KG1 (cell line): ENCODE measurements at places on chromosomes 4 and X.

DNA sequence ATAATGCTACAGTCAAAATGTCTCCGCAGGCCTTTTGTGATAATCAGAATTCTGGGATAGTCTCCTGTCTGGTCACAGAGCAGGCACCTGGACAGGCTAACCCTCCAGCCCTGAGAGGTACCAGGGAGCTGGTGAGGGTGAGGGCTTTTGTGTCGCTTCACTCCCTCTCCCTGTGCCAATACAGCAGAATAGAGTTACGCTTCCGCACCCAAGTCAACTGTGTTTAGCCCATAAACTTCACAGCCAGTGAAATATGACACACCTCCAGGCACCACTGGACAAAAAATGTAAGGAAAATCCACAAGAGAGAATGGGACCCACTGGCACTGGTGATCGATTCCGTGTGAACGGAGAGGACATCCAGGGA lies 1.3 kb downstream of the GAK start:
- DNase-seq: no peak

- no peak for DNase-seq
These were observed 61.0 kb downstream of the SEPSECS start for GRCh38 chr4:25098964-25099891.

- no peak for DNase-seq
These were observed 904.1 kb downstream of the NLGN4X start for GRCh38 chrX:5324546-5324945.

GRCh38 chr4:46992338-46992737 lies 1.0 kb downstream of the GABRA4 start:
- no peak for DNase-seq

DNA sequence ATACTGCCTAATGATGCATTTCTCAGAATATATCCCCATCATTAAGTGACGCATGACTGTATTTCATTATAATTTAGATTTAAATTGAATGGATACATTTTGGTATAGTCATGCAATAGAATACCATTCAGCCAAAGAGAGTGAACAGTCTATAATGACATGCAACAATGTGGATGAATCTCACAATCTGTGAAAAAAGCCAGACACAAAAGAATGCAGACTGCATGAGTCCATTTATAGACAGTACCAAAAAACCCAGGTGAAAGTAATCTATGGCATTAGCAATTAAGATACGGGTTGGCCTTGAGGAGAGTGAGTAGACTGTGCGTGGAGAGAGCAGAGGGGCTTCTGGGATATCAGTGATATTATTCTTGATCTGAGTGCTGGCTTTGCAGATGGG lies 239.7 kb upstream of the PGRMC2 start:
- no peak for DNase-seq

- DNase-seq: no peak
These were observed 27.5 kb upstream of the DCTD start for GRCh38 chr4:182944484-182945213.

GRCh38 chr4:40335525-40335894 lies 377 bp downstream of the CHRNA9 start:
- DNase-seq: no peak
